ENCODE measurements at places on chromosomes 2 and 18.

- H3K27ac ChIP-seq: no peak overlapping the region
- no peaks in the 10 kb centered on the region for H3K27me3 ChIP-seq
- no peaks in the 10 kb centered on the region for H3K4me1 ChIP-seq
- DNase-seq: no peak
These were observed 100.5 kb upstream of the THSD7B start for GRCh38 chr2:136664713-136665405.

GRCh38 chr2:53286345-53286744 is 481.3 kb upstream of the CHAC2 start:
- no peaks in the 10 kb centered on the region for H3K36me3 ChIP-seq
- no peaks in the 10 kb centered on the region for H3K4me1 ChIP-seq
- H3K4me3 ChIP-seq: no peak overlapping the region
- H3K27me3 ChIP-seq: no peaks in the 10 kb centered on the region

- H3K27me3 ChIP-seq: no peaks in the 10 kb centered on the region
- H3K4me3 ChIP-seq: no peak overlapping the region
- H3K36me3 ChIP-seq: no peaks in the 10 kb centered on the region
These were observed 166.6 kb downstream of the PMAIP1 start for GRCh38 chr18:60066219-60066975.

DNA sequence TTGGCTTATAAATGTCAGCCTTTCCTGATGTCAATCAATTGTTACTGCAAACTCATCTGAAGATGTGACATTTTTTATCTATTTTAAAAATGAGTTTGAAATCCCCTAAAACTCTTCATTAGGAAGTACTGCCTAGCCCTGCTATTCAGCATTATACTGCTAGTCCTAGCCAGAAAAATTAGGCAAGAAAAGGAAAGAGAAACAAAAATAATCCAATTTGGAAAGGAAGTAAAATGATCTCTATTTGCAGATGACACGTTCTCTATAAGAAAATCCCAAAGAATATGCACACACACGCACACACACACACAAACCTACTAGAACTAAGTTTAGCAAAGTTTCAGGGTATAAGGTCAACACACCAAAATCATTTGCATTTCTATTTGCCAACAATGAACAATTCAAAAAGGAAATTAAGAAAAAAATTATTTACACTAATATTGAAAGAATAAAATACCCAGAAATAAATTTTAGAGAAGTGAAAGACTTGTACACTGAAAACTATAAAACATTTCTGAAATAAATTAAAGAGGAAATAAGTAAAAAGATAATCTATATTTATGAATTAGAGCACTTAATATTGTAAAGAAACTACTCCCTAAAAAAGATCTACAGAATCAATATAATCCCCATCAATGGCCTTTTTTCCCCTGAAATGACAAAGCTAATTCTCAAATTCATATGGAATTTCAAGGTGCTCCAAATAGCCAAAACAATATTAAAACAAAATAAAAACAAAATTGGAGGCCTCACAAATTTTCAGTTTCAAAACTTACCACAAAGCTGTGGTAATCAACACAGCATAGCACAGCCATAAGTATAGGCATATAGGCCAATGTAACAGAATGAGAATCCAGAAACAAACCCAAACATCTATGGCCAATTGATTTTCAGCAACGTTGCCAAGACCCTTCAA is 433.7 kb upstream of the TRIB2 start:
- no peak for DNase-seq
- no peaks in the 10 kb centered on the region for H3K27me3 ChIP-seq
- H3K27ac ChIP-seq: no peak overlapping the region
- no peak overlapping the region for H3K4me3 ChIP-seq
- no peaks in the 10 kb centered on the region for H3K36me3 ChIP-seq
- peaks cover 10% of the 10 kb centered on the region for H3K4me1 ChIP-seq

- no peaks in the 10 kb centered on the region for H3K27me3 ChIP-seq
- H3K27ac ChIP-seq: peak overlapping the region; percentile 95
- DNase-seq: no peak
- H3K4me1 ChIP-seq: peaks cover 7% of the 10 kb centered on the region
- peak overlapping the region; percentile 90 for H3K4me3 ChIP-seq
These were observed 216.7 kb upstream of the STON1 start for GRCh38 chr2:48313036-48313877.

DNA sequence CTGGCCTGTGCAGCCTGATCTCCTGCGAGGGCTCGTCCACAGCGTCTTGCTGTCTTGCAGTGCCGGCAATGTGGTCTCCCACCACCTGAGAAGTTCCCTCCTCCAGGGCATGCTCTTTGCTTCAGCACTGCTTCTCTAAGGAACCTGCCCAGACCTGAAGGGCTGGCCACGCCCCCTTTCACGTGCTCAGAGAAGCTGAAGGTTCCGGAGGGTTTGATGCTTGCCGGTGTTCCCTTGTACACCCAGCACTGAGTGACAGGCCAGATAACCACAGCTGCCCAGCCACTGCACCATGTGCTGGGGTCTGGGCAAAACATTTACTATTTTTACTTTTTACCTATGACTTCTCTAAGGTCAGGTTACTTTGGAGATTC is 1.7 kb upstream of the POLR2D start:
- DNase-seq: no peak
- peaks cover 3% of the 10 kb centered on the region for H3K4me1 ChIP-seq
- no peak overlapping the region for H3K4me3 ChIP-seq
- no peaks in the 10 kb centered on the region for H3K36me3 ChIP-seq

DNA sequence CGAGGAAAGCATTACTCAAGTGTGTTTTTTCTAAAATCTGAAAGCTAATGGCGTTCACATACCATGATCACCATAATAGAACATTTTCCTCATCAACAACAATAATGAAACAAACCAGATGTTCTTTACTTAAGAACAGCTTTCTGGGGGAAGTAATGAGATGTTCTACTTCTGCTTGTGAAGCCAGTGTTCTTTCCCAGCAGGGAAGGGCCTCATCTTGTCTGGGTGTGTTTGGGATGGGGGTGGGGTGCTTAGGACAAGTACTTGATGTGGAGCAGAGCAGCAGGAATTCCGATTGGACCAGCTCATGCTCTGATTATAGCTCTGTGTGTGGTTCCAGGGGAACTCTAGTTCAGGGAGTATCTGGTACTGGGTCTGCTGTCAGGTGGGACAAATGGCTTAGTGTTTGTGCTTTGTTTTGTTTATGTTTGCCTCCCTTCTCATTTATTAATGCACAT is 163.0 kb upstream of the NOSTRIN start:
- H3K27ac ChIP-seq: peak overlapping the region; percentile 85
- no peaks in the 10 kb centered on the region for H3K36me3 ChIP-seq
- H3K4me1 ChIP-seq: peaks cover 4% of the 10 kb centered on the region
- DNase-seq: peak; percentile 79
- H3K27me3 ChIP-seq: no peaks in the 10 kb centered on the region

DNA sequence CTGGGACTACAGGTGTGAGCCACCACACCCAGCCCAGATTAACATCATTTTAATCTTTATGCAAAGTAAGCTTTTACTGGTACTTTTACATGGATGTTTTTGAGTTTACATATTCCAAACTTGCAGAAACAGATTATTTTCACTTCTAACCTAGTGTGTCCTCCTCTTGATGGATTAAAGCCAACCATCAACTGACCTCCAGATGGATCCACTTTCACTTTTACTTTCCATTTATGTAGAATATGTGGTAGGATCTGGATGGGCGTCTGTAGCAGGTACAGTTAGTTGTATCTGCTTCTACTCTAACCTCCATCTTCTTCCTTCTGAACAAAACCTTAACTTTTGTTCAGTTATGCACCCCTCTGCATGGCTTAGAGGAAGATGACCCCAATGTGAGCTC is 264.1 kb downstream of the CDH20 start:
- H3K27ac ChIP-seq: peak overlapping the region; percentile 58
- DNase-seq: no peak
- H3K36me3 ChIP-seq: no peaks in the 10 kb centered on the region
- no peaks in the 10 kb centered on the region for H3K27me3 ChIP-seq
- H3K4me1 ChIP-seq: peaks cover 4% of the 10 kb centered on the region

DNA sequence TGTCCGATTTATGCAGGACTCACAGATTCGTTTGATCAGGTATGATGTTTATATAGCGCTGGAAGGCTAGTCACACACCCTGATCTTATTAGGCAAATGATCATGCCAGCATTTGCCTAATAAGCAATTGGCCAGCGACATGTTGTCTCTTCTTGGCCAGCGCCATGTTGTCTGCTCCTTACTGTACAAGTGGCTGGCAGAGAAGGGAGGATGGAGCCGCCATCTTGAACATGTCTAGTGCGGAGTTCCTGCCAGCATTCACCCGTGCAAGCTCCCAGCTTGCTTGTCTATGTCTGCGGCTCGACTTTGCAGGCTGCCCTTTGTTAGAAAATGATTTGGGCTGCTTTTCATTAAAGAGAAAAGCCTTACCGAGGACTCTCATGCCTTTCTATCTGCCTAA is 106.3 kb downstream of the TFCP2L1 start:
- H3K4me1 ChIP-seq: no peaks in the 10 kb centered on the region
- no peak overlapping the region for H3K4me3 ChIP-seq
- H3K36me3 ChIP-seq: no peaks in the 10 kb centered on the region
- no peak for DNase-seq

GRCh38 chr2:120919216-120919615 is 183.5 kb downstream of the GLI2 start:
- no peaks in the 10 kb centered on the region for H3K36me3 ChIP-seq
- H3K4me1 ChIP-seq: peaks cover 10% of the 10 kb centered on the region
- no peak for DNase-seq
- no peak overlapping the region for H3K4me3 ChIP-seq
- no peaks in the 10 kb centered on the region for H3K27me3 ChIP-seq

DNA sequence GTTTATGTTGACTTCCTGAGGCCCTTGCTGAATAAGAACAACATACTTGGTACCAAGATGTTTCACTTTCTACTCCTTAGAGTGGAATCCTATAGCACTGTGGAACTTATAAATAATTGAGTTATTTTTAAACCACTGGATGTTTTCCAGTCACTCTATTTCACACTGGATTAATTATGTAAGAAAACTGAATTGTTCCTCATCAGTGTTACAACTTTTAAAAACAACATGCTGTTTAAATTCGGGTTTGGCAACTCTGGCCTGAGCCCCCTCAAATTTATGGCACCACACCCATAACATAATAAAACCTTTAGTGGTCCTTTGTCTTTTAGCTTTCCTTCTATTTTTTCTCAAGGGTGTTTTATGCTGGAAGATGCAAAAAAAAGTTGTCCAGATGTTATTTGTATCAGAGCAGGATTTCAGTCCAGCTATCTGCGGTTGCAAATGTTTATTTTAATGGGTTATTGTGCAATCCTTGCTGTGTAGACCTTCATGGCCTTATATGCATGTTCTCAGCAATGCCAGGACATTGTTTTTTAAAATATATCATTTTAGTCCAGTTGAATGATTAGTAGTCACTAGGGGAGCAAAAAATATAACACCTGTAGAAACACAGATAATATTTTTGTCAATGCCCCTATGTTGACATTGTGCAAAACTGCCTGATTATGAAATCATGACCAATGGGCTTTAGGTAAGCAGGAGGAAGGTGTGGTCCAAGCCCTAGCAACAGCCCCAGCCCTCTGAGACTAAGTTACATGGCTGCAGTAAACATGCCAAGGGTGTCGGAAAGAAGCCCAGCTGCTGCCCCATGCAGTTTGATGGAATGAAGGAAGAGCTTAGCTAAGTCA is 638.0 kb upstream of the ZEB2 start:
- peak; percentile 79 for DNase-seq
- H3K27me3 ChIP-seq: no peaks in the 10 kb centered on the region
- H3K27ac ChIP-seq: peak overlapping the region; percentile 47
- H3K4me3 ChIP-seq: no peak overlapping the region

- no peak for DNase-seq
- no peak overlapping the region for H3K4me3 ChIP-seq
- H3K27me3 ChIP-seq: no peaks in the 10 kb centered on the region
- H3K27ac ChIP-seq: no peak overlapping the region
These were observed 135.4 kb downstream of the ABCA12 start for GRCh38 chr2:215003001-215003400.

DNA sequence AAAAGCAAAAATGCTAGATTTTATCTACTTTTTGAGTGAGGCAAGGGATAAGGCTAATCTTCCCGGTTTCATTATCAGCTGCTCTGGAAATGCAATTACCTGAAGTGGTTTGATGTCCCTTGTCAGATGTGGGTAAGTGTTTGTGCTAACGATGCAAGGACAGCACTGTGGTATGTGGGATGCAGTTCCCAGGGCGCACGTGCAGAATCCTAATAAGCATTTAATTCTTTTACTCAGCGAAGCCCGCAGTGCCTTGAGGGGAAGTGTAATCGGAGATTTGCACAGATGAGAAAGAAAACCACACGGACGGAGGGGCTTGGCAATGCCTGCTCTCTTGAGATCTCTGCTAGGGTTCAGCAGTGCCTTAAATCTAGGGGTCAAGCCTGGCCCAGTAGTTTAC is 108.5 kb upstream of the LYPD6 start:
- H3K4me1 ChIP-seq: no peaks in the 10 kb centered on the region
- no peak overlapping the region for H3K27ac ChIP-seq
- H3K36me3 ChIP-seq: no peaks in the 10 kb centered on the region
- H3K27me3 ChIP-seq: no peaks in the 10 kb centered on the region
- no peak for DNase-seq
- H3K4me3 ChIP-seq: no peak overlapping the region

- H3K27ac ChIP-seq: peak overlapping the region; percentile 65
- H3K4me3 ChIP-seq: no peak overlapping the region
- peak; percentile 83 for DNase-seq
- no peaks in the 10 kb centered on the region for H3K36me3 ChIP-seq
These were observed 55.6 kb downstream of the THADA start for GRCh38 chr2:43540021-43540779.

- no peaks in the 10 kb centered on the region for H3K36me3 ChIP-seq
- DNase-seq: no peak
- H3K27me3 ChIP-seq: no peaks in the 10 kb centered on the region
These were observed 330.4 kb downstream of the LPIN1 start for GRCh38 chr2:12076810-12077209.

- no peak for DNase-seq
- no peaks in the 10 kb centered on the region for H3K27me3 ChIP-seq
- no peak overlapping the region for H3K4me3 ChIP-seq
- H3K36me3 ChIP-seq: no peaks in the 10 kb centered on the region
- H3K27ac ChIP-seq: no peak overlapping the region
- no peaks in the 10 kb centered on the region for H3K4me1 ChIP-seq
These were observed 69.6 kb downstream of the MYO1B start for GRCh38 chr2:191314697-191315364.

GRCh38 chr2:210727549-210727948 is 171.2 kb downstream of the CPS1 start:
- H3K27me3 ChIP-seq: no peaks in the 10 kb centered on the region
- no peak overlapping the region for H3K4me3 ChIP-seq
- no peaks in the 10 kb centered on the region for H3K36me3 ChIP-seq

GRCh38 chr2:70124983-70125480 is 37.8 kb downstream of the PCBP1 start:
- H3K36me3 ChIP-seq: no peaks in the 10 kb centered on the region
- H3K4me3 ChIP-seq: peak overlapping the region; percentile 60
- H3K4me1 ChIP-seq: peaks cover 6% of the 10 kb centered on the region

- no peak for DNase-seq
- H3K36me3 ChIP-seq: no peaks in the 10 kb centered on the region
- H3K4me1 ChIP-seq: no peaks in the 10 kb centered on the region
- H3K27me3 ChIP-seq: no peaks in the 10 kb centered on the region
- H3K27ac ChIP-seq: peak overlapping the region; percentile 8
These were observed 3.8 kb downstream of the STAM2 start for GRCh38 chr2:152171718-152172117.

DNA sequence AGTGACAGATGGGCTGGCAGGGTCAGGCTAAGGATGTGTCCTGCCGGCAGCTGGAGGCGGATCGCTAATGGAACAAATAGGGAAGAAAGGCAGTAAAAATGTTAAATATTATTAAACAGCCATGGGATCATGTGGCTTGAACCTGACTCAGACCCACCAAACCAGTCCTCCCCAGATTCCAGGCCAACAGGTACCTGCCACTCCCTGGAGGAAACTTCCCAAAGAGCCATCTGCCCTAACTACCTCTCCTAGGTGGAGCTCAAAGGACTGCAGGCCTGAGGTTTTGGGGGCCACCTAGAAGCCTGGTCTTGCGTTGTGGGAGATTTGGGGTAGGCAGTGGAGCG is 34.3 kb downstream of the CIB4 start:
- H3K4me1 ChIP-seq: no peaks in the 10 kb centered on the region
- H3K27me3 ChIP-seq: no peaks in the 10 kb centered on the region
- no peak overlapping the region for H3K4me3 ChIP-seq
- H3K27ac ChIP-seq: no peak overlapping the region
